ENCODE measurements at places on chromosomes 1 and 21.

DNA sequence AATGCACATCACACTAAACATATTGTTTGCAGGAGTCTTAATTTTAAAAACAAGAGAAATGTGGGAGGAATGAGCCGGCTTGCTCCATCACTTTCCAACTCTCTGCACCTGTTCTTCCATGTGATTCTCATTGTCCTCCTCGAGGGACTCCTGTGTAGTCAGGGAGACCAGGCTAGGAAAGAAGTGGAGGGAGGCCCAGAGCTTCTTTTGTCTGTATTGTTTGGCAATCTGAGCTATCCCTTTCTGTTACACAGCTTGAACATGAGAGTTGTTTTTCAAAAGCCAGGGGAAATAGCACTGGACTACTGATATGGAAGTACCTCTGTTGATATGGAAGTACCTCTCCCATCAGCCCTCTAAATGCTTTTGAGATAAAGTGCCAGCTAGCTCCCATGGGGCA is 18.8 kb upstream of the LRRC8D start:
- ATAC-seq = no peak

DNA sequence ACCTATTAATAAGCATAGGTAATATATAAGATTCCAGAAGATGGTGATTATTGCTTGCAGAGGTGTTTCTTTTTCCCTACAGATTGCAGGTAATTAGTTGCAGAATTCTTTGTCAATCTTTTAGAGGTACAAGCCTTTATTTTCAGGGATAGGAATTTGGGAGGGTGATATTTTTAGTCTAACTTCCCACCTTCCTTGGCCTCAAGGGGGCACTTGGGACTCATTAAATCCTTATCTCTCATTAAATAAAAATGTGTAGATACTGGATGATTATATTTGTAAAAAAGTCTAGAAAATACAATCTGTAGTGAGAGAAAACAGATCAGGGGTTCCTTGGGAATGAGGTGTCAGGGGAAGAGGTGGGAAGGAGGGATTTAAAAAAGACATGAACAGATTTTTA is 179.2 kb downstream of the PATJ start:
- ATAC-seq = no peak

DNA sequence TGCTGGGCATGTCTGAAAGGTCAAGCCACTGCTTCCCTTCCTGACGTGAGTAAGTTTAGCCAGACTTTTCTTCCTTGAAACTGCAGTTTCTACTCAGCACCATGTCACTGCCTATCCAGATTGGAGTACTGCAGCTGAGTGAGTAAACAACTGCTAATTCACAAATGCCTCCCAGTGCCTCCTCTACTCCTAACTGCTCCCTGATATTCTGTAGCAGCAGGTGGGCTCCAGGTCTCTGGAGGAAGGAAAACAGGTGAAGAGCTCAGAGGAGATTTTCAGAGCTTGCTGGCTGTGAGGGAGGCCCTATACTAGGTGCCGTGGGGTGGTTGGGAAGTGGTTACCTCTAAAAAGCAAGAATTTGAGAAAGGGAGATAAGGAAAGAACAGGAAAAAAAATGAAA is 96.5 kb downstream of the KIF14 start:
- no peak for ATAC-seq

GRCh38 chr1:116460261-116460660 is 87.2 kb downstream of the ATP1A1 start:
- ATAC-seq = no peak

All from activated CD4-positive, CD25-positive, alpha-beta regulatory T cell treated with anti-CD3 and anti-CD28 coated beads, Interleukin-2, amount 50 U/mL, for 24 hours (primary cell).